T-helper 17 cell (primary cell): ENCODE measurements at places on chromosomes 5 and 9. TPM values are rescaled to one million over a fixed set of nuclear protein-coding genes. Genes with fewer than 3 reads are reported as not detected.

ADRB2 gene
- 5.7 TPM for total RNA-seq

FGF10 gene
- not detected for total RNA-seq

NINJ1 gene
- 219 TPM for total RNA-seq

DOCK8 gene
- total RNA-seq: 160 TPM

MLANA gene
- not detected for total RNA-seq

PTPDC1 gene
- 2.8 TPM for total RNA-seq

TMCO6 gene
- total RNA-seq: 18.3 TPM

SMC5 gene
- 31.1 TPM for total RNA-seq

SV2C gene
- 0.18 TPM for total RNA-seq

SARDH gene
- total RNA-seq: 6.8 TPM

TRIM32 gene
- total RNA-seq: 8.6 TPM

SPINK6 gene
- not detected for total RNA-seq

GKAP1 gene
- total RNA-seq: 5.9 TPM

MARCOL gene
- not detected for total RNA-seq

CAMK4 gene
- 163 TPM for total RNA-seq

SPTAN1 gene
- total RNA-seq: 734 TPM

OR13C3 gene
- not detected for total RNA-seq

SH3TC2 gene
- total RNA-seq: 0.72 TPM

SLC6A7 gene
- not detected for total RNA-seq

RIMOC1 gene
- total RNA-seq: 13.5 TPM

SLC45A2 gene
- not detected for total RNA-seq

PLAA gene
- 28.6 TPM for total RNA-seq
